RKO (cell line): ENCODE measurements at places on chromosomes 16 and 17.

GRCh38 chr17:48294806-48295361 lies 135.1 kb downstream of the SKAP1 start:
- DNase-seq: no peak

- no peak for DNase-seq
Observed at GRCh38 chr17:64003526-64004121, 5.5 kb downstream of the PRR29 start.

DNA sequence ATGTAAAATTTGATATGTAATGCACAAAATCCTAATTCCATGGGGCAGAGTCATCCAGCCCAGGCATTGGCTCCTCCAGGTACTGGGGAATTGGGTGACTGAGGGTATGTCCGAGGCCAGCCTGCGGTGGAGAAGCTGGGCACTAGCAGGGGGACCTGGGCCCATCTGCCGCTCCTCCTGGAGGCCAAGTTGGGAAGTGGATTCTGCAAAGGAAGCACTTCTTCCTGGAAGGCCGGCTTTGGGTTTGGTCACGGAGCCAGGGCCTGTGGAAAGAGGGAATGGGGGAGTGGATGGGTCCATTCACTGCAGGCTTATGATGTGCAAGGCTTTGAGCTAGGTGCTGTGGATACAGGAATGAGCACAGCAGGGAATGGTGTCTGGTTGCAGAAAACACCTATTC lies 85.8 kb downstream of the GNAO1 start:
- no peak for DNase-seq

- no peak for DNase-seq
Observed at GRCh38 chr16:81462683-81463082, 18.1 kb downstream of the CMIP start.

GRCh38 chr16:85127379-85127723 lies 15.1 kb upstream of the CIBAR2 start:
- no peak for DNase-seq

- DNase-seq: no peak
Observed at GRCh38 chr16:57468346-57468745, 5.9 kb downstream of the POLR2C start.

DNA sequence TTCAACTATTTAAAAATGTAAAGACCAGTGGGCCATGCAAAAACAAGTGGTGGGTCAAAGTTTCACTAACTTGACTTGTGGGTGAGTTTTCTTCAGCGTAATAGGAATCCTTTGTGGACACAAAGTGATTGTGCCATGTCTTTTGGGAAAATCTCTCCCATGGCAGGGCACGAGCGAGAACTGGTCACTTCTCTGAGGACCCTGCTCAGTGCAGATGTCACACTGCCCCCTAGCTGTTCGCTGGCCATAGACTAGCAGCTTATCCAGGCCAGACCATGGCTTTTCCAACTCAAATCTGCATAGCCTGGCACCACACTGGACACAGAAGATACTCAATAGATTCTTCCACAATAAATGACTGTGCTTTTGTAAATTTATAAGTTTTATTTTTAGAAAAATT lies 306.0 kb upstream of the CCL2 start:
- no peak for DNase-seq

DNA sequence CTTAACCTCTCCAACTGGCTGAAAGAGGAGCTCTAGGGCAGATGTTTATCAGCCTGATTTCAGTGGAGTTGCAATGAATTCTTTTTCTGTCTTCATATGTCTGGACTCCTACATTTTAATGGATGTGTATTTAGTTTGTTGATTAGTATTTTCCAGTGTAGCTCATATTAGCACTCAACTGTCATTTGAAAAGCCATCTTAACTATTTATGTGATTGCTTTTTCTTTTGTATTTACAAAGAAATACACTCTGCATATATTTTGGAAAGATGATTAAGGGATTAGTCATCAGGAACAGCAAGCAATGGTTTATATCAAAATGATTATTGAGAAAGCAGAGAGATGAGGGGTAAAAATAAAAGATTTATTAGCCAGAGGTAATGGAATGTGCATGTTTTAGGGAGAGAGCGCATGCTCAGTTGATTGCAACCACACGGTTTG lies 71.1 kb downstream of the WWOX start:
- no peak for DNase-seq

GRCh38 chr17:75270966-75271232 lies at the start of gene MIF4GD:
Gene MIF4GD, minus strand, starts transcription at chr17:75271231. Its CDS starts 1,036 bp downstream, at chr17:75270195.
- no peak for DNase-seq

- DNase-seq: peak; percentile 30
Observed at GRCh38 chr16:11367483-11367906, 22.2 kb downstream of the RMI2 start.

DNA sequence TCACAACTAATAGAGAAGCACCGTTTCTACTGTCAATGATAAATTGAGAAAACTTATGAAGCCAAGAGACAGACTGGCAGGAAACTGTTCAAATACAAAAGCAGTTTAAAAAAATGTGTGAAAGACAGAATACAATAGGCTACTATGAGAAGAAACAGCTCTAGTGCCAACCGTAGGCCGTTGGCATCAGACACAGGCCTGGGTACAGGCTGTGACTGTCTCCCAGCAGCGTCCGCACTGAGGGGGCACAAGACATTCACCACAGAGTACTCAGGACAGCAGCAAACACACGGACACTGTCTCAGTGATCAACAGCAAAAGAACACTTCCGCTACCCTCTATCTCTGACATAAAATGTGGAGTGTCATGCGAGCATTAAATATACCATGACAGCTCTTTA lies 7.8 kb upstream of the C1QBP start:
- no peak for DNase-seq

- no peak for DNase-seq
Observed at GRCh38 chr16:66186251-66186785, 180.2 kb upstream of the CDH5 start.

- peak; percentile 39 for DNase-seq
Observed at GRCh38 chr16:9007177-9007794, 43.6 kb upstream of the USP7 start.

DNA sequence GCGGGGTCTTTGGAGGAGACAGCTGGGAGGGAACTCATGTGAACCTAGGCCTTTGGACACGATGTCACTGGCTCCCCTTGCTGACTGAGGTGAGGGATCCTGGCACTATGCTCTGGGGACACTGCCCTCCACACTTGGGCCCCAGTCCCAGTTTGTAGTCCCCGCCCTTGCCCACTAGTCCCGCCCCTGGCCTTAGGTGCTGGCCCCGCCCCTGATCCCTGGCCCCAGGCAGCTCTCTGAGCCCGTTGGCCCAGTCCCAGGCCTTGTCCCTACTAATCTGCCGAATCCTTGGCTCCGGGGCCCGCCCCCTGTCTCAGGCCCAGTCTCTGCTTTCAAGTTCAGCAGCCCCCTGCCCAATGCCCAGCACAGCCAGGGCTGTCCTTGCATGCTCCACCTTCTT lies 61.0 kb downstream of the SMPD3 start:
- no peak for DNase-seq

DNA sequence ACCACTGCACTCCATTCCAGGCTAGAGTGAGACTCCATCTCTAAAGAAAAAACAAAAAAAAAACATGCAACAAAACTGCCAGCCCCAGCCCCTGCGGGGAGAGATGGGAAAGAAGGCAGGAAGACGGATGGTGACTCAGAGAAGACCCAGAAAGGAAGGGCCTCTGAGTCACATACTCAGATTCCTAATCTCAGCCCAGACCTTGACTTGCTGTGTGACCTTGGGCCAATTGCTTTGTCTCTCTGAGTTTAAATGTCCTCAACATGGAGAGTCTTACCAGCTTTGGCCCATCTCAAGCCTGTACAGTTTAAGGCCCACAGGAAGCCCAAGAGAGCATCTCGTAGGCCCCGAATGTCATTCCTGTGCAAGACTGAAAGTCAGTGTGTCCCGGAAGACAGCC lies 86.5 kb upstream of the LHX1 start:
- peak; percentile 72 for DNase-seq

GRCh38 chr17:38584350-38584925 lies 21.3 kb downstream of the SRCIN1 start:
- peak; percentile 75 for DNase-seq

DNA sequence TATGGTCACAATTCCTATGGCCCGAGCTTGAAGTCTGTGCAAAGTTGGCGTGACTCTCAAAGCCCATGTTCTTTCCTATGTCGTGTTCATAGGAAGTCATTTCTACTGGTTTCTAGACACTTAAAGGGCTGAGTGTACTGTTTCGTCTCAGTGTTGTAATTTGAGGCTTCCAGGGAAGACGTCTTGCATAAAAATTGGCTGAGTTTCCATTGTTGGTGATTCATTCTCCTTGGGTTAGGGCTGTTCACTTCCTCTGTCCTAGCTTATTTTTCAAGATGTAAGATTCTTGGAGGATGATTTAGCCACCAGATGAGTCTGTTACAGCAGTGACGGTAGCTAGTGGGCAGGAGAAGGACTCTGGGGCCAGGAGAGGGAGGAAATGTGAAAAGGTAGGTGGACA lies 43.1 kb downstream of the PIK3R5 start:
- DNase-seq: peak; percentile 94

DNA sequence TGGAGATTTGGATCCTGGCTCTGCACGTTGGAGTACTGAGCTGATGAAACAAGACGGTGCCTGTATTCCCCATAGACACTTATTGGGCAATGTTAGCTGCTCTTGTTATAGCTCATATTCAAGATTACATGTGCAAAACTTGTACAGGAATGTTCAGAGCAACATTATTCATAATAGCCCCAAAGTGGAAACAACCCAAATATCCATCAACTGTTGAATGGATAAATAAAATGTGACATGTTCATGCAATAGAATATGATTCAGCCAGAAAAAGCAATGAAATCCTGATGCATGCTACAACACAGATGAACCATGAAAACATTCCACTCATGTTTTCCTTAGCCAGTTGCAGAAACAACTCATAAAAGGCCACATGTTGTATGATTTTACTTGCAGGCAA lies 5.7 kb upstream of the SDR42E1 start:
- no peak for DNase-seq

- no peak for DNase-seq
Observed at GRCh38 chr16:10682604-10683003, 12.1 kb downstream of the TEKT5 start.

DNA sequence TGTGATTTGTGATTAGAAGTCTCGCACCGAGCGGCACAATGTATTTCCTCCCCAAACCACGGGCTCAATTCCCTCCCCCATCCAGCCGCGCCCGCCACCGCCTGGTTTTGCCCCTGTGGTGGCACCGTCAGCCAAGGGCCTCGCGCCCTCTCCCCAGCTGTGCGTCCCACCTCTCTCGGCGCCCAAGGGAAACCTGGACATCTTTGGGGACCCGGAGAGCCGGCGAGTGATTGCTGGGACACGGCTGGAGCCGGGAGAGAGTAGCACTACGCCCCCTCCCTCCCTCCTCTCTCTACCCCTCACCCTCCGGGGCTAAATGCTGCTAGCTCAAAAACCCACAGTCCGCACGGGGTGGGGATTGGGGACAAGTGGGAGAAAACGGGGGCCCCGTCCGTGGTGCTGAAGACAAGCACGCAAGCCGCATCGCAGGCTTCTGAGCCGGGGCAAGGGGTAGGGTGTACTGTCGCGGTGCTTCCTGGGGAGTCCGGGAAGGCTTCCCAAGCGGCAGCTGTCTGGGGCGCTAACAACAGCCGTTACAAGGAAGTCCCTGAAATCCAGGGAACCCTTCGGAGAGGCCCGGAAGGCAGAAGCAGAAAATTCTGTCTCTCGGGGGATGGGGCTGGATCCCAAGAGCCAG lies 1.4 kb downstream of the CBLN1 start:
- DNase-seq: no peak

GRCh38 chr17:50100921-50101345 lies 5.8 kb downstream of the PDK2 start:
- DNase-seq: no peak

DNA sequence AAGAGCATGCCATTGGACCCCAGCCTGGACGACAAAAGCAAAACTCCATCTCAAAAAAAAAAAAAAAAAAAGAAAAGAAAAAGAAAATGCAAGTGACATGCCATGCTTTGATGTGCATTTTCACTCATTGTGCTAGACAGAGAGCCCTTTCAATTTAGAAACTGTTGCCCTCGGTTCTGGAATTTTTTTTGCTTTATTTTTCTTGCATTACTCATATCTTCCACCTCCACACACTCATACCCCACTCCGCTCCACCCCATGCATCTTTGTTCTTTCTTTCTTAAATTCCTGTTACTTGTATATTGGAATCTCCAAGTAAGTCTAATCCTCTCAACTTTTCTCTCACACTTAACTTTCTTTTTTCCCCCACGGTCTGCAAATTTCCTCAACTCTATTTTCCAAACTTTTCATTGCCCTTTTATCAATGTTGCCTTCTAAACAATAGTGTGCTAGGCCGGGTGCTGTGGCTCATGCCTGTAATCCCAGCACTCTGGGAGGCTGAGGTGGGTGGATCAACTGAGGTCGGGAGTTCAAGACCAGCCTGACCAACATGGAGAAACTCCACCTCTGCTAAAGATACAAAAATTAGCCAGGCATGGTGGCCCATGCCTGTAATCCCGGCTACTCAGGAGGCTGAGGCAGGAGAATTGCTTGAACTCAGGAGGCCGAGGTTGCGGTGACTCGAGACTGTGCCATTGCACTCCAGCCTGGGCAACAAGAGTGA lies 16.8 kb upstream of the SUZ12 start:
- DNase-seq: no peak

GRCh38 chr17:59220328-59221158 lies at the start of gene GDPD1:
Gene GDPD1, plus strand, starts transcription at chr17:59220511. Its CDS starts 99 bp downstream, at chr17:59220610.
- DNase-seq: peak; percentile 96

- no peak for DNase-seq
Observed at GRCh38 chr17:56593086-56593645, 333 bp upstream of the NOG start.

- peak; percentile 26 for DNase-seq
Observed at GRCh38 chr17:66426397-66427033, 124.1 kb downstream of the PRKCA start.

DNA sequence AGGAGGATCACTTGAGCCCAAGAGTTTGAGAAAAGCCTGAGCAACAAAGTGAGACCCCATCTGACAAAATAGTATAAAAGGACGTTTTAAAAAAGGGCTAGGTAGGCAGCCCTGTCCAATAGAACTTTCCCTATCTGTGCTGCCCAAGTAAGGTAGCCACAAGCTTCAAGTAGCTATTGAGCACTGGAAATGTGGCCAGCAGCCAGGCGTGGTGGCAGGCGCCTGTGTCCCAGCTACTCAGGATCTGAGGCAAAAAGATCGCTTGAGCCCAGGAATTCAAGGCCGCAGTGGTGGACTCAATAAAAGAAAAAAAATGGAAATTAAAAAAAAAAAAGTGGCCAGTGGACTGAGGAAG lies 1.5 kb upstream of the NQO1 start:
- no peak for DNase-seq

DNA sequence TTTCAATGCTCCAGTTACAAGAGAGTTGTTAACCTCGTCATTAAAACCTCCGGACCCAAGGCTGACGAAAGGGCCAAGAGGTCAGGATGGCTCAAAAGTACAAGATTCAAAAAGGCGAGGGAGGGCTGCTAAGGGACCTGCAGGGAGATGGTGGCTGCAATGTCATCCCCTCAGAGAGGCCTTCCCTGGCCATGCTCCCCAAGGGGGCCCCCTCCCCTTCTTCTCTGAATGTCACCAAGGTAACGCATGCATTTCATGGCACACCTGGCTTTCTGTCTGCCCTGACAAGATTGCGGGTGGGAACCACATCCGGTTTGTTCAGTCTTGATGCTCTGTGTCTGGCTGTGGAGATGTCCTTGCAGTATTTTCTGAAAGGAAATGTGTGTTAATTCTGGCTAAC lies 89.9 kb downstream of the C16orf78 start:
- no peak for DNase-seq
